Stimulated activated CD4-positive, alpha-beta T cell treated with anti-CD3 and anti-CD28 coated beads, Interleukin-1b, Interleukin-23, amount 100 ng/mL, for 1 hour (primary cell): ENCODE measurements at places on chromosomes 2 and 18.

- DNase-seq, result no peak
These were observed 108.7 kb upstream of the KCTD1 start for GRCh38 chr18:26656944-26657536.

- no peak for DNase-seq
These were observed 333.0 kb upstream of the SLC14A2 start for GRCh38 chr18:45282101-45282812.

DNA sequence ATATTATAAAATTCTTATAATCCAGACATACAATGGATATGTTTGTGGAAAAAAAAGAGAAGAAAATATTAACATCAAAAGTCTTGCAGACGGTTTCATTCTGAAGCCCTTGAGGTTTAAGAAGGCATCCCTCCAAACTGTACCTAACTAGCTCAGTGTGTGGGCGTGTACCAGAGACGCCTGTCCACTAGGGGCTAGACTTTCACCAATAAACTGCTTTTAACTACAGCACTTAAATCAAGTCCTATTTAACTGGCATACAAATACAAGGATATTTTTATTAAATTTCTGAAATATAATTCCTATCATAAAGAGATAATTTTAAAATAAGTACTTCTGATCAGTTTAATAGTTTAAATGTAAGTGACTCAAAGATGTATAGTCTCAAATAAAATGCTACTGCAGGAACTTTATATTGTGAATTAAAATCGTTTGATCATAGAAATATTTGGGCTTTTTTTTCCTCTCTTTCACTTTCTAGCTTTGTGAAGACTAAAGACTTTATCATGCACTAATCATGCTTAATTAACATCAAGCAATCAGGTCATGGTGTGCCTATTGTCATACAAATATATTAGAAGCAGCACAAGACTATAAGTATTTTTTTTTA lies 437.7 kb downstream of the SATB2 start:
- DNase-seq, result no peak

GRCh38 chr18:68406761-68407160 lies 308.1 kb downstream of the TMX3 start:
- no peak for DNase-seq

- DNase-seq, result no peak
These were observed 46.8 kb downstream of the EPG5 start for GRCh38 chr18:45920367-45920766.
